SHP77 treated with DMSO at 0.1 percent for 48 hours (cell line): ENCODE measurements at places on chromosomes 7 and 10.

DNA sequence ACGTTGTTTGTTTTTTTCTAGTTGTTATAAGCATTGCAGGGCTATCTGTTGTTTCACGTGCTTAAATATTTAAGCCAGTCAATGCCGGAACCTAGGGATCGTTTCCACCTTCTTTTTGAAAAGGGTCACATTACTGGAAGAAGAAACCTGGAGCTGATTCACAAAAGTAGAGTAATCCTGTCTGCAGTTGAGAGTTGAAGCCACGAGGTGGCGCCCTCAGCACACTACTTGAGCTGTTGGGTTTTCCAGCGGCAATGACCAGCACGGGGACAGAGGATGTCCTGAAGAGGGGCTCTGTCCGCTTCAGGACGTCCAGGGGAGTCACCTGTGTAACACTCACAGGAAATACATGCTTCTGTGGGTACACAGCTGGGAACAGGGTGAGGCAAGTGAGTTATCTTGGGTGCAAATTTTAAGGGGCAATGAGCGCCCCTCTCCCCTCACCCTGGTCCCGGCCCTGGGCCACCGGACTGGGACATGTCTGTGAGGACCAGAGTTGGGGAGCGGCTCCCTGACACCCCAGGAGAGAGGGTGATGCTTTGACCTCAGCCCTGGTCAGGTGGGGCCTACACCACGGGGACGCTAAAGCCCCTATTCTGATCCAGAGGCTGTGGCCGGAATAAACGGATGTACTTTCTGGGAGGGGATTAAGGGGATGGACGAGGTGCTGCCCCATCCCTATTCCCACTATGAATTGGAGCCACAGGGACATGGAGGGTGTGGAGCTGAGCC is 26.3 kb upstream of the WDFY4 start:
- DNase-seq: peak; percentile 1

- DNase-seq: no peak
These were observed 13.9 kb downstream of the MMRN2 start for GRCh38 chr10:86943316-86944030.

GRCh38 chr7:17952387-17952786 is 12.1 kb upstream of the SNX13 start:
- no peak for DNase-seq

DNA sequence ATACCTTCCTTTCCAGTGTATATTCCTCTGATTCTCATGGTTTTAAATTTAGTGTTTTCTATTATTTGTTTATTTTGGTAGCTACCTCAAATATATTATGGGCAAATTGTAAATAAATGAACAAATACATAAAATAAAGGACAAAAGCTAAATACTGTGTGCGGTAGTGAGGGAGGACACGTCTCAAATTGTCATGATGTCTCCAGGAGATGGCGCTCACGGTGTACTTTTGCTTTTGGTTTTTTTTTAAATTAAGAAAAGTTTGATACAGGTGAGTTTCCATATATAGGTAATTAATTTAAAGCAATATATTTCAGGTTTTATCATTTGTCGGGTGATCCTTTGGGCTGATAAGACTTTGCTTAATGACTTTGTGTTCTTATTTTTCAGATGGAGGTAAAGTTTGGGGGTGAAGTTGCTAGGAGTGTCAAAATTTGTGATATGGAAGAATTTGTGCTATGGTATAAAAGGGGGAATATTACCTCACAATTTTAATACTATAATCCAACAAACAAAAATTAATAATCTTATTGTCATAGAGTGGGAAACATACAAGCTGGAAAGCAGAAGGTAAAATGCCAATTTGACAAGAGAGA is 68.4 kb upstream of the TMEM229A start:
- no peak for DNase-seq

GRCh38 chr10:34249634-34250033 is 565.5 kb downstream of the PARD3 start:
- no peak for DNase-seq

DNA sequence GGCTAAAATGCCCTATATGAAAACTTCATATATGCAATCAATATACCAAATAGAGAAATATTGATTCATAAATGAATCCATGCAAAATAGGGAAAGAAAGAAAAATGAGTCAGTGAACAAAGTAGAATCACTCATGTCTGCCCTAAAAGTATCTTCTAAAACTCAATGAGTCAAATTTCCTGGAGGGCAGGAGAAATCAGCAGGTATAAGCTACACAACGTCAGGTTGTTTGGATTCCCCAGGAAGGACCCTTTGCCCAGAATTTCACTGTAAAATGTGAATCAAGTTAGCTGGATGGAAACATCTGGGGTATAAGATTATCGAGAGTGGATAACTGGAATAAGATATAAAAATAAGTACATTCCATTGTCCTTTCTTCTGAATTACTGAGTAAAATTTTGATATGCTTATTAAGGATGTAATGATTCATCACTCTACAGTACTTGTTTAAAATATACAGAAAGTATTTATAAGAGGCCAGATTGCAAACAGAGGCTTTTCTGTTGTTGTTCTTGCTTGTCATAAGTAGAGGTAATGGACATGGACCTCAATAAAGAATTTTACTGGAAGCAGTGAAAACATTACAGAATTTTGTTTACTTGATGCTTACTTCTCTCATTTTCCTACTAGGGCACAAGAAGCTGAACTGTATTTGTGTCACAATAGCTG is 99.0 kb downstream of the AGMO start:
- DNase-seq: no peak

- DNase-seq: no peak
These were observed 63.2 kb downstream of the SMURF1 start for GRCh38 chr7:99080679-99081078.

- DNase-seq: peak; percentile 71
These were observed 273.7 kb upstream of the KLF14 start for GRCh38 chr7:131007439-131008330.

DNA sequence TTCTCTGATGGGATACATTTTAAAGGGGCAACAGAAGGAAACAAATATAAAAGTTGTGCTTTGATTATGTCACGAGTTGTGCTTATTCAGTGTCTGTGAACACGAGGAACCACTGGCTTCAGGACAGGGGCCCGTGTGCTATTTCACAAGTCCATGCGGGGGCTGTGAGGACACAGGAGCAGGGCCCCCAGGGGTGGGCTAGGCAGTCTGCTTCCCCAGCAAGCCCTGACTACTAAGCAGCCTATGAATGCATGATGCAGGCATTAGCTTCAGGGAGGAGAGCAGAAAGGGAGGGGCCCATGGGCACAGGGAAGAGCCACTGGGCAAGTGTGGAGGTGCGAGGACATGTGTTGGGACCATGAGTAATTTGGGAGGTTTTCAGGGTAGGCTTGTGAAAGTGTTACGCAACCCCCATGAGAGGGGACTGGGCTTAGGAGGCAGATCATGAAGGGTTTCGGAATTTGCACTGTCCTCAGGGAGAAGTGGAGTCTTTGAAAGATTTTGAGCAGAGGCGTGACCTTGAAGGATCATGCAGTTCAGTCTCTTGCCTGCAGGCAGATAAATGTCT is 424.9 kb downstream of the CALN1 start:
- no peak for DNase-seq

GRCh38 chr7:77657427-77658224 is 38.6 kb upstream of the RSBN1L start:
- peak; percentile 60 for DNase-seq

DNA sequence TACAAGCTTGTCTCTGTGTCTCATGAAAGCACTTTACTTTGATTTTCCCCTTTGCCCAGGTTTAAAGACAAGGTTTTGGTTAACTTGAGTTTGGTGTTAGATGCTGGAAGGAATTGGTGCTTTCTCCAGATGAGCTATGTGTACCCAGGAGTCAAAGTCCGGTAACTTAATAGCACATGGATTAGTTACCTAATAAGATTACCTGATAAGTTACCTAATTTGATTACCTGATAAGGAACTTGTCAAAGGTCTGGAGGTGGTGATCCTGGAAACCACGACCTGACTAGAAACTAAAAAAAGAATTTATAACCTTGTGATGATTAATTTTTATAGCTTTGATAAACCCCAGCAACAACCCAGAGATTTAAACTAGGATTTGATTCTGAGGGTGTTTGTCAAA is 269.9 kb upstream of the CACNA2D1 start:
- DNase-seq: no peak

- DNase-seq: no peak
These were observed 133.7 kb upstream of the CAV2 start for GRCh38 chr7:116365797-116366196.

DNA sequence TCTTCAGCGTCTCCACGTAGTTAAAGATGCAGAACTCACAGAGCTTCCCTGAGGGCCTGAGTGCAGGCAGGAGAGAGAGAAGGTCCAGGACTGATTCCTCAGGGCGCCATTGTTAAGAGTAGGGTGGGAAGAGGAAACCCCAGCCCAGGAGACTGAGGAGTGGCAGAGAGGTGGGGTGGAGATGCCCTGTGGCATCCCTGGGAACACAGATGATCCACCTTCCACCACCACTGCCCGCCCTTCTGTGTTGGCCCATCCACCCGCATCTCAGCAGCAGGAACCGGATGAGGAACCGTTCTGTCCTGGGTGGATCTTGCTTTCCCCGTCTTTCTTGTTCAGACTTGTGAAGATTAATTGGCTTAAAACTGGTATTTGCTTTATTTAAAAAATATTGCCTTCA is 48.3 kb downstream of the PFKP start:
- DNase-seq: no peak

GRCh38 chr10:46232666-46233065 is 54.1 kb upstream of the ANTXRL start:
- DNase-seq: no peak

DNA sequence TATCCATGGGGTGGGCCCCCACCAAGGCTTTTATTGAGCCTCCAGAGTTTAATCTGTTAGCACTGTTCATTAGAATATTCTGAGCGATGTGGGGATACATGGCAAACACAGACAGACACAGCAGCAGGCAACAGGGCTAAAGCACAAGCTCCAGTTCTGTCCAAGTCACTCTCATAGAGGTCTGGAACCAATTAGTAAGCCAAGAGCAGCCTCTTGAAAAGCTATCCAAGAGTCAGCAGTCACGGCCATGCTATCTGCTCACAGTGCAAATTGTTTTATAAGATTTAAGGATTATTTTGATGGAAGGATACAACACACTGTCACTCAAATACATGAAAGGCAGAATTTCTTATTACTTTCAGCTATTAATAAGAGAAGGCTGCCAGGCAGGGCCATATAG is 86.4 kb upstream of the DGKB start:
- no peak for DNase-seq

- no peak for DNase-seq
These were observed 214.5 kb downstream of the TWIST1 start for GRCh38 chr7:18902892-18903291.

- DNase-seq: no peak
These were observed 26.8 kb upstream of the SORCS3 start for GRCh38 chr10:104614245-104614831.

GRCh38 chr10:110858297-110858934 is 13.3 kb upstream of the PDCD4 start:
- DNase-seq: no peak

GRCh38 chr10:34967335-34967880 is 122.7 kb downstream of the CUL2 start:
- no peak for DNase-seq

DNA sequence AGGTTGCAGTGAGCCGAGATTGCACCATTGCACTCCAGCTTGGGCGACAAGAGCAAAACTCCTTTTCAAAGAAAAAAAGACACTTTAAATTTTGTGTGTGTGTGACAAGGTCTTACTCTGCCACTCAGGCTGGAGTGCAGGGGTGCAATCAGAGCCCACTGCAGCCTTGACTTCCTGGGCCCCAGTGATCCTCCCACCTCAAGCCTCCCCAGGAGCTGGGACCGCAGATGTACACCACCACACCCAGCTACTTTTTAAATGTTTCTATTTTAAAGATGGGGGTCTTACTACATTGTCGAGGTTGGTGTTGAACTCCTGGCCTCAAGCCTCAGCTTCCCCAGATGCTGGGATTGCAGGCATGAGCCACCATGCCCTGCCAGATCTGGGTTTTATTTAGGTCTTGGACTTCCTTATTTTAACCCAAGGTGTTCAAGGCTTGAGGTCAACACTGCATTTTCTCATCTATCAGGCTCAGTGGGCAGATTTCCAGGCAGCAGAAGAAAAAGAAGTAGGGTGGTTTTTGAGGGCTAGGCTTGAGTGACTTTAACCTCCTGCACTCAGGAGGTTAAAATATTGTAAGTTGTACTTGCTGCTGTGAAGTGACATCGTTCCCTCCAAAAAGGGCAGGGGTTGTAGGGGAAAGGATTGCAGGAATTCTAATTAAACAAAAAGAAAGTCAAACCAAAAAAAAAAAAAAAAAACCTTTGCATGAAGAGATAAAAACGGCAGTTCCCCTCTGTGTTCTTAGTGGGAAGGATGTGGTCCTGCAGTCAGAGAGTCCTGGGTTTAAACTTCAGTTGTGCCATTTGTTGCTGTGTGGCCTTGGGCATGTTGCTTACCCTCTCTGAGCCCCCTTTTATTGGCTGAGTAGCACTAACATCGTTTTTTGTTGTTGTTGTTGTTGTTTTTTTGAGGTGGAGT is 71.5 kb downstream of the CARD11 start:
- no peak for DNase-seq

DNA sequence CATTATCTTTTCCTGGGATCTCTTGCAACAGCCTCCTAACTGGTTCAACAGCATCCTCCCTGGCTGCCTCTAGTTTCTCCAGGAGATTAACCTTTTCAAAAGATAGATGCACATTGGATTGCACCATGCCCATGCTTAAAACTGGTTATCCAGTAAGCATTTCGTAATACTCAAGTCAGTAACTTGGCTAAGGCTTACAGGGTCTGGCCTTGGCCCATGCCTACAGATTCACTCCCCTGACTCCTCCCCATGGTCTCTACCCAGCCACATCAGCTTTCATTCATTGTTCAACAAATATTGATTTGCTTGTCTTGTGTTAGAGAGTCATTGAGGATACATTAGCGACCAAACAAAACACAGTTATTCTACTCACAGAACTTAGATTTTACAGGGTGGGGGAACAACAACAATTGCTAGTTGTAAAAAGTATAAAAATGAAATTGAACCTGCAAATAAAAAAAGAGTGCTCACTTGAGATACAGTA is 1.8 kb upstream of the KIF20B start:
- no peak for DNase-seq

- DNase-seq: no peak
These were observed 185.3 kb downstream of the WDR11 start for GRCh38 chr10:121036431-121036830.

DNA sequence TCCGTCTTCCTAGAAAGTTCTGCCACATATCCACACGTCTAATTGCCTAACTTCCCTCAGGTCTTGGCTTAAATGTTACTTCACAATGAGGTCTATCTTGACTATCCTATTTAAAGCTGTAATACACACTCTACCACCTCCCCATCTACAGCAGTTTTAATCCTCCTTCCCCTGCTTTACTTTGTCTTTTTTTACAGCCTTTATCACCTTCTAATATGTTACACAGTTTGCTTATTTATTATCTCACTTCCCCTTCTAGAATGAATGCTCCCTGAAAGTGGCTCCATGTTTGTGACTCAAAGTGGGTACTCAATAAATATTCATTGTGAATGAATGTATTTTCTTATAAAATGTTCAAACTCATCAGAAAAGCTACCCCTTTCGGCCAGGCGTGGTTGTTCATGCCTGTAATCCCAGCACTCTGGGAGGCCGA is 13.6 kb upstream of the MICU1 start:
- no peak for DNase-seq

GRCh38 chr10:61835069-61835945 is 66.2 kb upstream of the ARID5B start:
- DNase-seq: no peak
